ENCODE measurements at places on chromosomes 1 and 21.

GRCh38 chr21:43188592-43189210 lies 19.9 kb downstream of the CRYAA start:
- no peak for DNase-seq

- no peak for DNase-seq
These were observed 195.0 kb upstream of the PBX1 start for GRCh38 chr1:164363980-164364379.

- DNase-seq = peak; percentile 53
These were observed 179.4 kb downstream of the HIVEP3 start for GRCh38 chr1:41739061-41739955.

- DNase-seq = no peak
These were observed 28.5 kb upstream of the PDE9A start for GRCh38 chr21:42624936-42625335.

DNA sequence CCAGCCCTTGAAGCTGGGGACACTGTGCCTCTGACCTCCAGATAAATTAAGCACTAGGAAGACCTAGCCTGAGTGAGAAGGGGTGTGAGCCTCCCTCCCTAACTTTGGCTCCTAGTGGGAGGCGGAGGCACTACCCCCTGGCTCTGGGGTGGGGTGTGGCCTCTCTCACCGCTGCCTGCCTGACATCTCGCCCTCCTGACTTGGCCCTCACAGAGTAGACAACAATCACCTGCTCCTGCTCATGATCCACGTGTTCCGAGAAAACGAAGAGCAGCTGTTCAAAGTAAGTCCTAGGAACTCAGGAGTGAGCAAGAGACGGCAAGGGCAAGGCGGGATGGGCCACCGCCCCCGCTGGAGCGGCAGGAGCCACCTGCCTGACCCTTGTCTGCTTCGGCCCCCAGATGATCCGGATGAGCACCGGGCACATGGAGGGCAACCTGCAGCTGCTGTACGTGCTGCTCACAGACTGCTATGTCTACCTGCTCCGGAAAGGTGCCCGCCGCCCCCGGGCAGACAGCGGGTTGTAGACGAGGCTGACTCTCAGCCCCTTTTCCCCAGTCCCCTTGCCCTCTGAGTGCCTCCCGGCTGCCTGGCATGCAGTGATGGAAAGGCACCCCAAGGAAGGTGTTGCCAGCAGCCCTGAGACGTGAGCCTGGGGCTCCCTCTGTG lies 8.1 kb upstream of the SLC25A34 start:
- no peak for DNase-seq

GRCh38 chr1:160548960-160549664 lies 26.1 kb upstream of the SLAMF6 start:
- no peak for DNase-seq

DNA sequence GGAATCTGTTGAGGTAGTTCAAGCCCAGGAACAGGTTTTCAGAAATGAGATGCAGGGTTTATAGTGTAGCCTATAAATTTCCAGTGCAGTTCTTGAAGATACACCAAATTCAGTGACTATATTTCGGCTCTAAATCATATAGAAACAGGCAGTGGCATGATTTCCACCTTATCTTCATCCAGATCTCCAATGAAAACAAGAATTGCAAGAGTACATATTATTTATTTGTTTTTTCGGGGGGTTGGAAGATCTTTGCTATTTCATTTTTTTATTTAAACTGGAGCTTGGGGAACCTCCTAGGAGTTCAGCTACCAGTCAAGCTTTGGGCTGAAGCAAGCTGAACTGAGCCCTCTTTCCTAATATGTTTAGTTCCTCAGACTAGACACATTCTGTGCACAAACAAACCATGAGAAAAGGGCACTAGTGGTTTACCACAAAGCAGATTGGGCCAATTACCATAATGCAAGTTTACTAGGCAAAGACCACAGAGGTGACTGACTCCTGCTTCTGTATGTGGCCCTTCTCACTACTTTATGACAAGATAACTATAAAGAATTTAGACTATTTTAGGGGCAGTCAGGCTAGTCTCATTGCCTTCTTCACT lies 68.5 kb downstream of the RGS2 start:
- peak; percentile 76 for DNase-seq

GRCh38 chr1:94239796-94240195 lies 2.4 kb upstream of the ARHGAP29 start:
- no peak for DNase-seq

DNA sequence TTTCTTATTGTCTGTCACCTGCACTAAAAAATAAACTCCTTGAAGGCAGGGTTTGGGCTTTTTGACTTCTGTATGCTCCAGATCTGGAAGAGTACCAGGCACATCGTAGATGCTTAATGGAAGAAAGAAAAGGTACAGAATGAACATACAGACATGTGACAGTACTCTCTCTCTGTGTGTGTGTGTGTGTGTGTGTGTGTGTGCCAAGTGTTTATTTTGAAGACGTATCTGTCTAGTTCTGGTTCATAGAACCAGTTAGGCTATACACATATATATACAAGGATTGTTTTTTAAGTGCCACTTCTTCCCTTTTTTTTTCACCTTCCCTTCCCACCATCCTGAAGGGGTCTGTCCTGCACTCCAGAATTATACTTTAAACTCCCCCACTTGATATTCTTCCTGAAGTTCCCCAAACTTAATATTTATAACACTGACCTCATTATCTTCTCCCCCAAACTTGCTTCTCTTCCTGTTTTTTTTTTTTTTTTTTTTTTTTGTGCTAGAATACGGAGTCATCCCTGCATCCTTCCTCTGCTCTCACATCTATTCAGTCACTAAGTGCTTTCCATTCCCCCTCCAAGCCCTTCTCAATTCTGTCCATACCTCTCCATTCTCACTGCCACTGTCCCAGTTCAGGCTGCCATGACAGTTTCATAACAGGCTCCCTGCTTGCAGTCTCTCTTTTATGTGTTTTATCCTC lies 5.4 kb upstream of the KCNA3 start:
- no peak for DNase-seq

- no peak for DNase-seq
These were observed 16.6 kb downstream of the ZNF644 start for GRCh38 chr1:91005285-91005684.

- DNase-seq = no peak
These were observed 184.7 kb downstream of the VPS13D start for GRCh38 chr1:12414444-12415018.

- no peak for DNase-seq
These were observed 235.4 kb downstream of the HMCN1 start for GRCh38 chr1:185969524-185969991.

- no peak for DNase-seq
These were observed 241.8 kb upstream of the KIAA0040 start for GRCh38 chr1:175434283-175434860.

DNA sequence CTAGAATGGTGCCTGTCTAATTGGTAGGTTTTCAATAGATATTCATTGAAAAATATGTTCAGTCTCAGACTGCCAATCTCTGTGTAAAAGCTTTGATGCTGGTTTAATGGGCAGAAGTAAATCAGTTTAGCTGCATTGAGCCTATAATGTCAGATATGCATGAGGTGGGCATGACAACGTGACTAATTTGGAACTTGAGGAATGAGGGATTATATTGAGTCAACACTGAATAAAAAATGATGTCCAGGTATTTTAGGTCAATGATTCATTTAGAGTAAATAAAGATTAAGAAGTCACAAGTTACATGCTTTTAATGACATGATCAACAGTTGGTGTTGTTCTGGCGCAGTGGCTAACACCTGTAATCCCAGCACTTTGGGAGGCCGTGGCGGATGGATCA lies 3.0 kb downstream of the WDR3 start:
- DNase-seq = no peak

DNA sequence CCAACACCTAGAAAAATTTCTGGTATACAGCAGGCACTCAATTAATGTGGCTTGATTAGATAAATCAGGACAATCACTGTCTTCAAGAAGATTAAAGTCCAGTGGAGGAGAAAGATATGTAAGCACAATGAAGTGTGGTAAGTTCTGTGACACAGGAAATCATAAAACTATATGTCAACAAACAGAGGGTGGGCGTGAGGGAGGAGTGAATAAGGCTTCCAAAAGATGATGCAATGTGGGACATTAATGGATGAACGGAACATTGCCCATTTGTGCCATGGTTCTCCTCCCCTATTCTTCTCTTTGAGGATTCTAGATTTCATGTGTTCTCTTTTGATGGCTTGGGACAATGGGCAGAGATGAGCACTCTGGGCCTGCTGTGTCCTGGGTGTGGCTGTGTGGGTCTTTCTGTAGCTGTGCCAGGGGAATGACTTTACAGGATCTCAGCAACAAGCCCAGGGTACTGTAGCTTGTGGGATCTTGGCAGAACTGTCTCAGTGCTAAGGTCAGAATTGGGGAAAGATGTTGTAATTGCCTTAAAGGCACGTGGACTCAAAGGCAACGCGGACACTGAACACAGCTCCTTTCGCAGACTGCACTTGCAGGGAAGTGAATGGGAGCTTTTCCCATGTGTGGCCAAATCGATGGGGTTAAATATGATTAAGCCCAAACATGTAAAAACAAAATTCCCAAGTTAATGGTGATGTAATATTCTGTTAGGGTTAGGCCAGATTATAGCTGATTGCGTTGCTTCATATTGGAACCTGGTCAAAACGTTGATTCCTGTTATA lies 366.9 kb downstream of the TGFB2 start:
- DNase-seq = no peak

DNA sequence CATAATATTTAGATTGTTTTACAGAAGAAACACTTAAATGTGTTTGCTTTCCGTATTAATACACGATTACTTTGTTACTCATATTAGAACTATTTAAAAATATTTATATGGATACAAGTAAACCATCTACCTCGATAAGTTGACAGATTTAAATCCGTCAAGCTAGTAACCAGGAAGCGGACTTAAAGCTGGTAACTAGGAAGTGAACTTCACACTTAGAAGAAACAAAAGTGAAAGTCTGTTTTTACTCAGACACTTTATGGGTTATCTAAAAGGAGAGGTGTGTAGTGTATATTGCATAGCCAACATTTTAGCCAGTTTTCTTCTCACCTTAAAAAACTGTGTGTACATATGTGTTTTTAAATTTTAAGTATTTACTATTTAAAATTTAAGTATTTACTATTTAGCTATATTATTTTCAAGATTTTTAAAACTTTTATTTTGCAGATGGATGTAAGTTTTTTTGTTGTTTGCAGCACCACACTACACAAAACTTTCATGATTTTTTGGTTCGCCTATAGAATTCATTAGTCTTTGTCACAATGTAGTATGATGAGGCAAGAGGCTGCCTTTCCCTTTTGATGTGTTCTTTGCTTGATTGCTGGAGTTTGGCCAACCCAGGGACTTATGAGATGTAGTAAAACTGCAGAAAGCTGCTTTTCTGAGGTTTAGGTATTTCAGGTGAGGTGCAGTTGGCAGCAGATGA lies 2.7 kb downstream of the USP25 start:
- DNase-seq = peak; percentile 76

- DNase-seq = no peak
These were observed 6.9 kb downstream of the DIRAS3 start for GRCh38 chr1:68043443-68044090.

GRCh38 chr1:93964096-93964776 lies 55.0 kb upstream of the GCLM start:
- DNase-seq = no peak

DNA sequence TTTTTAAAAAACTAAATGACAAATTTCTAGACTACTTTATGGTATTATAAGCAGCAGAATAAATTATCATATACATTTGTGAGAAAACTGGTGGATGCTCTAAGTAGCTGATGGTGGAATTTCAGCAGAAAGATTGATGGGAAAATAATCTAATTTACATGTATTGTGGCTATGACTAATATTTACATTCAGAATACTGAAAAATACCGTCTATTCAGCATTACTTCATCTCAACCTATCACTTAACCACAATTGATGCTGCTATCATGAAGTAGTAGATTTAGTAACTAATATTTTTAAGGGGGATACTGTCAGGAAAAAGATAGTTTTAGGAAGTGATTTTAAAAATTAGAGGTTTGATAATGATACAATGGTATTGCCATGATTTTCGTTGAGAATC lies 137.9 kb downstream of the IFI44 start:
- no peak for DNase-seq

- DNase-seq = no peak
These were observed 5.1 kb downstream of the PARP1 start for GRCh38 chr1:226402739-226403165.

GRCh38 chr1:62038594-62039284 lies 155.9 kb upstream of the L1TD1 start:
- DNase-seq = no peak

- no peak for DNase-seq
These were observed 45.9 kb downstream of the HHAT start for GRCh38 chr1:210374600-210374953.

DNA sequence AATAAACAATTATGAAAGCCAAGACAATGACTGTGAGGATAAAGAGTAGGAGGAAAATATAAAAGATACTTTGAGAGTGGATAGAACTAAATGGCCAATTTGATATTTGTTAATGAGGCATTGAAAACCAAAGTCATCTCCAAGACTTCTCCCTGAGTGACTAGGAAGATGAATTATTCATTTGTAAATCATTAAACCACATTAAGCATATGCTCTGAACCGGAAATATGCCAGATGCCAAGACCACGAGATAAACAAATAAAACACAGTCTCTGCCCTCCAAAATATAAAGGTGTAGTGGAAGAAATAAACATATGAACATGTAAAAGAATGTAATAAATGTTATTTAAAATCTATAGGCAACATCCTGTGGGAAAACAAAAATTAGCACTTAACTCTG lies 78.8 kb downstream of the MRPL39 start:
- no peak for DNase-seq

- DNase-seq = no peak
These were observed 44.0 kb upstream of the LRP8 start for GRCh38 chr1:53371851-53372250.

GRCh38 chr1:179061360-179062282 lies 20.2 kb upstream of the TOR3A start:
- no peak for DNase-seq

DNA sequence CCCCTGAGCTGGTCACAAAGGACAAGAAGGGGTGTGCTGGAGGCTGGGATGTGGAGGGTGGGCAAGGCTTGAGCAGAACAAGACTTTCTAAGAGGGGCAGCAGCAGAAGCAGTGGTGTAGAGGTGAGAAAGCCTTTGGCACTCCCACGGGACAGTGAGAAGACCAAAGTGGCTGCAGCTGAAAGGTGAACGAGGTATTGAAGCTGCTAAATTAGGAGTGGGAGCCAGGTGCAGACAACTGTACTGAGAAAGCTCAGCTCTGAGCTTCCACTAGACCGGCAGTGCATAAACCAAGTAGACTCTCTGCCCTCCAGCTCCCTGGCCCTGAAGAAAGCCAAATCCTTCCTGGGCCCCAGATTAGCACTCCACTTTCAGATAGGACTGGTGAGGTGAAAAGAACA lies 93.0 kb downstream of the VWA5B1 start:
- DNase-seq = no peak

- DNase-seq = no peak
These were observed 178.1 kb upstream of the RUNX1 start for GRCh38 chr21:35226968-35227744.

GRCh38 chr1:150772326-150772725 lies 6.7 kb upstream of the CTSS start:
- DNase-seq = no peak

DNA sequence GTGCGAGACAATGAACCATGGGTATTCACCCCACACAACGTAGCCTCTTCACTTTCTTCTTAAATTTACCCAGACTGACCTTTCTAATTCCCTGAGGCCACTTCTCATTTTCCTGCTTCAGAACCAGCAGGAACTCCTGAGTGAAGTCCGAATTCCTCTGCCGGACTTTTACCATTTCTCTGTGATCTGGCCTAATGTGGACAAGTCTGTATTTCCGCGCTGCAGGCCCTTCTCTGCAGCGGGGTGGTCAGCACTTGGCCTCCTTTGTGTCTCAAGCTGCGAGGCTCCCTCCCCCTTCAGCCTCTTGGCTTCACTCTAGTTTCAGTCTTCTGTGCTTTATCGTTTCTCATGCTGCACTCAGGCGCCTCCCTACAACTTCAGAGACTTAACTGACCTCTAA lies 9.4 kb upstream of the CTBS start:
- peak; percentile 15 for DNase-seq
